T-helper 22 cell (primary cell): ENCODE measurements at places on chromosomes 1 and 21.

- no peak for DNase-seq
Measured at GRCh38 chr1:219506936-219507335, 106.0 kb downstream of the ZC3H11B start.

DNA sequence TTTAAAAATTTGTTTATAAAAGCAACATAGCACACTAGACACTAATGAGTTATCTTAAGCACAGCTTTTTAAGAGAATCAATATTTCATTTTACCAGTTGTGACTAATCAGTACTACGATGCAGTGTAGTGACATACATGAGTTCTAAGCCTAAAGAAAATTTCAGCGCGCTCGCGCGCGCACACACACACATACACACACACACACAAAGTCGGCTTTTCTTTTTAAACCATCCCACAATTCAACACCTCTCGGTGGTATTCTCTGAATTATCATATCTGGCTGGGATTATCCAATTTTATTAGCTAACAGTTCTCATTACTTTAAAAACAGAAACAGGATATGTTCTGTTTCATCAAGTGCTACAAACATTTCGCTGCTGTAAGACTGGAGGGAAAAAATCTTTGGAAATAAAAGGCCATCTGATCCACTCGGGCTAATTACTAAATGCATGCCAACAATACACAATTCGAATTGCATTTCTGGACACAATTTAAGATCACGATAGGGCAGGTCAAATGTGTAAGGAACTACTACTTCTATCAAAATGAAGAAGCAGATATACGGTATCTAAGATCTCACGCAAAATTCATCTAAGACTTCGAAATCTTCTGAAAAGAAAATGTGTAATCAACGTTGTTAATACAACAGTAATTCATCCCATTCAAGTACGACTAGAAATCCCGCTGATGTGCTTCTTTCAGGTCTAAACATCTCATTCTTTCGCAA is 1.2 kb downstream of the TUT4 start:
- no peak for DNase-seq

GRCh38 chr1:40034869-40035268 is 5.7 kb upstream of the CAP1 start:
- no peak for DNase-seq

- no peak for DNase-seq
Measured at GRCh38 chr1:54273092-54273794, 73.3 kb downstream of the MRPL37 start.

DNA sequence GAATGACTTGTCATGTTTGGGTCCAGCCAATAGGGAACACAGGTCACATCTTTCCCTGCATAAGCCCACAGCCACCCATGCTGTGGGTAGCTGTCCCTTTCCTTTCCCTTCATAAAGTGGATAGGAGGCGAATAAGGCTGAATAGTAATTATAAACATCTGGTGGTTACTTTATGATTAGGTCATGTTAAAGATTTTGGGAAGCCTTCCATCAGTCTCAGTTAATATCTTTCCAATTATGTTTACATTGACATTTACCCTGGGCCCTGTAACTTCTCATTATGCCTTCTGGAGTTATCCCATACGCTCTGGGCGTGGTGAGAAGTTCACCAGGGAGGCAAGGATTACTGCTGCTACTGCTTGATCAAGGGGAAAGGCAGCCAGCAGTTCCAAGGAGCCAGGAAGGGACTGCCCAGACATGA is 197.2 kb downstream of the HLX start:
- DNase-seq: no peak

DNA sequence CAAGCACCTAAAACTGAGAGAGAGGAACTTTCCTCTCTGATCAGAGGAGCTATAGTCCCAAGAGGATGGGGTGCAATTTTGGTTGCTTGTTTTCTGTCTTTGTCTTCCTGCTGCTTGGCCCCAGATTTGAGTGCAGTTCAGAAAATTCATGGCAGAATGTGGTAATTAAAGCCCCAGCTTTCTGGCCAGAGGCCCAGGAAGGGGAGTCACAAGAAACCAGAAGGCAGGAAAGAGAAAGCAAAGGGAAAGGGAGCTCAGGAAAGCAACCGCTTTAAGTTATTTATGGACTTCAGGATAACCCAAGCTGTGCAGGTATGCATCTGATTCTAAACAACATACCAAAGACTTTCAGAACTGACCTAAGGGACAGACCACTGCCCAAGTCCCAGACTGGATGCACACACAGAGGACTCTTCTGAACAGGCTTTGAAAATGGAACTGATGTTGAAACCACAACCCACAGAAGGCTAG is 88.8 kb downstream of the ST3GAL3 start:
- DNase-seq: no peak

DNA sequence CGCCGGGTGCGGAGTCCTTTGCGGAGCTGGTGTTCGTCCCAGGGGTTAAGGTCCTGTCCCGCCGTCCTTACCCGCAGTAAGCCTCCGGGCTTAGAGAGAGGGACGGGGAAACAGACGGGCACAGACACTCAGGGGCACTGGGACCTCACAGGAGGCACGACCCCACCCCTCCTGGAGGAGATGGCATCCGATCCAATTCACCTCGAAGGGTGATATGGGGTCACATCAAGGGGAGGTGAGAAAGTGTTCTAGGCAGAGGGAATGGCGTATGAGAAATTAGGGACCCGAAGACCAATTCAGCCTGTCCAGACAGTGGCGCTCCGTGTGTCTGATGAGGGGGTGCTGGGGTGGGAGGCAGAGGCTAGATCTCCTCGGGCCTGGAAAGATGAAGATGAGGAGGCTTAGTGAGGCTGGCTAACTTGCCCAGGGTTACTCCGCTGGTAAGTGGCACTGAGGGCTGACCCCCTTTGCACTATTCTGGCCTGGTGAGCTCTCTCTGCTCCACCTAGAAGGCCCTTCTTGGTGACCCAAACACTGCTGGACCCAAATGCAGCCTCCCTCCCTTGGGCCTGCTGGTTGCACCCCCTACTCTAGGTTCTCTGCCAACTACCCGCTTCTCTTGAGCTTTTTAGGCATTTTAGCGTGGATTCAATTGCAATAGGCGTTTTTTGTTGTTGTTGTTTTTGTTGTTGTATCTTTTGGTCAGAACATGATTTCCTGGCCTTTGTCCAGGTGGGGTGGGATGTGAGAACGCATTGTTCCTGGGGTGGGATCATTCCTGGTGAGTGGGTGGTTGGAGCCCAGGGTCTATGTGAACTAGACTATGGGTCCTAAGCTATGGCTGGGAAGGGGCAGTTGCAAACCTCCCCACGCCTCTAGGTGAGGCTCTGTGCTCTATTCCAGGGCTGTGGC is 12.3 kb downstream of the BTBD19 start:
- DNase-seq: no peak

DNA sequence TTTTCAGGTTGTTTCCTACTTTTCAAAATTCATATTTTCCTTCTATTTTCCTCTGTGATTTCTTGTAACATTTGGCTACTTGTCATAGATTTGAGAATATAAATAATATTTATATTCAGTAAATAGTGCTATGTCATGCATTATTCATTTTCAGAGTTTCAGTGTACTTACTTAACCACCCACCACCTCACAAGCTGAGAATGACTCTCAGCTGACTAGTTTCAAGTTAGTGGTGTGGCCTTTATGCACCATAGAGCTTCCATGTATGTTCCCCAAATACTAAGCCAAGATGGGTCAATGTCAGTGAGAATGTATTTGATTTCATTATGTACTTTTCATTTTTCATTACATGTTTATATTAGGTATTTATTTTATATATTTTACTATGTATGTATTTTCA is 56.9 kb upstream of the RGS1 start:
- DNase-seq: no peak

DNA sequence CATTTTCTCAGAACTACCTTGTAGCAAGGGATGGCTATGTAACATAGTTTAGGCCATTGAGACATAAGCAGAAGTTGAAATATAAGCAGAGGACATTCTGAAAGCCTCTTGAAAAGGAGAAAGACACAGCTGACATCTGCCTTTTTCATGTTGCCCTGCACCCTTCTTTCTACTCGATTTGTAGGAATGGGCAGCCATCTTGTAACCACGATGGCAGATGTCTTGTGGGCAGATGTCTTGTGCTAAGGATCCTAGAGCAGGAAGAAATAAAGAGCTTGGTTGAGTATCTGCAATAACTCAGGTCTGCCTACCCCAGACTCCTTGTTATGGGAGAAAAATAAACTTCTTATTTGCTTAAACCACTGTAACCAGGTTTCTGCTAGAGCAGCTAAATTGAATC is 351.0 kb downstream of the PDE4B start:
- DNase-seq: no peak

DNA sequence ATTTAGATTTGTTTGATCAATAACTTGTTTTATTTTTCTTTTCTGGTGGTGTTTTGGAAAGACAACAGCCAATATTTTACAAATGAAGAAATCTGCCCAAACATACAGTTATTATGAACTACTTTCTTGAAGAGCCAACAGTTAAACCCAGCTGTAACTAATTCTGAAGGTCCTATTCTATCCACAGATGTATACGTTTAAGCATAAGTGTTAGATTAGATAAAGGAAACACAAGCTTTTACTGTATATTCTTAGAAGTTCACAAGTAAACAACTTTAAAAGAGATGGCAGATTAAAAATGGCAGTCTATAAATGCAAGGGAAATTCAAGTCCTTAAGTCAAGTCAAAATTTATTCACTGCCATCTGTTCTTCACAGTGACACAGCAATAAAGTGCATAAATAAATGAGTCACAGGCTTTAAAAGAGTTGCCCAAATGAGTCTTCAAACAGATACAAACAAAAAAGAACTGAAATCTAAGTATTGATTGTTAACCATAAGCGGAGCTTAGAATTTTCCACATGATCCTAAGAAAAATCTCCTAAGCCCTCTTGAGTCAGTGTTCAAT is 49.9 kb upstream of the KCNH1 start:
- DNase-seq: no peak

DNA sequence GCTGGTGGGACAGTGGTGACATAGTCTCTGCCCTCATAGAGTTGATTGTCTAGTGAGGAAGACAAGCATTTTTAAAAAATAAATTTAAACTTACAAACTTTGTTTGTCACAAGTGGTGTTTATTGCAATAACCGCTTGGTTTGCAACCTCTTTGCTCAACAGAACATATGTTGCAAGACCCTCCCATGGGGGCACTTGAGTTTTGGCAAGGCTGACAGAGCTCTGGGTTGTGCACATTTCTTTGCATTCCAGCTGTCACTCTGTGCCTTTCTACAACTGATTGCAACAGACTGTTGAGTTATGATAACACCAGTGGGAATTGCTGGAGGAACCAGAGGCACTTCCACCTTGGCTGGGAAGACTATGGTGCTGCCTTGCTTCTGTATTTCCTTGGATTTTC is 58.4 kb downstream of the LAMC2 start:
- DNase-seq: no peak

DNA sequence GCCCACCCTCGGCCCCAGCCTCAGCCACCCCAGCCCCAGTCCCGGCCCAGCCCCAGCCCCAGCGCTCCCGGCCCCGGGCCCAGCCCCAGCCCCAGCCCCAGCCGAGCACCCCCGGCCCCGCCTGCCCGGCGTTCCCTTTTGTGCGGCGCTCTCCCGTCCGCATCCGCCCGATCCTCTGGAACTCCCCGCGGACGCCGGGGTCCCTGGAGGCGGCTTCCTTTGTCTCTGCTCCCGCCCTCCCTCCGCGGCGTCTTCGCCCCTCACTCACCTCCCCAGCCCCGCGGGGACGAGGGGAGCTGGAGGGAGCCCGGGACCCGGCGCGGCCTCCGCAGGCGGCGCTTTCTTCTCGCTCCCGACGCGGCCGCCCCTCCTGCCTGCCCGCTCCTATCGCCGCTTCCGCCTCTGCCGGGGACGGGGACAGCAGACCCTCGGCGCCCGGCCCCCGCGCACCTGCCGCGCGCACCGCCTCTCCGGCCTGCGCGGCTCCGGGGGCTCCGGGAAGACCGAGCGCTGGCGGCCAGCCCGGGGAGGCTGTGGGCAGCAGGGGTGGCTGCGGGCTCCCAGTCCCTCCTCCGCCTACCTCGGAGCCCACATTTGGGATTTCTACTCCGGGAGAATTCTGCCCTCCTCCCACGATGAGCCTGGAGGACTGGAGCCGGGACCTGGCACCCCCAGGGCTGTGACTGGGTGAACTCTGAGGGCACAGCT is 14.0 kb downstream of the AGRN start:
- DNase-seq: no peak

DNA sequence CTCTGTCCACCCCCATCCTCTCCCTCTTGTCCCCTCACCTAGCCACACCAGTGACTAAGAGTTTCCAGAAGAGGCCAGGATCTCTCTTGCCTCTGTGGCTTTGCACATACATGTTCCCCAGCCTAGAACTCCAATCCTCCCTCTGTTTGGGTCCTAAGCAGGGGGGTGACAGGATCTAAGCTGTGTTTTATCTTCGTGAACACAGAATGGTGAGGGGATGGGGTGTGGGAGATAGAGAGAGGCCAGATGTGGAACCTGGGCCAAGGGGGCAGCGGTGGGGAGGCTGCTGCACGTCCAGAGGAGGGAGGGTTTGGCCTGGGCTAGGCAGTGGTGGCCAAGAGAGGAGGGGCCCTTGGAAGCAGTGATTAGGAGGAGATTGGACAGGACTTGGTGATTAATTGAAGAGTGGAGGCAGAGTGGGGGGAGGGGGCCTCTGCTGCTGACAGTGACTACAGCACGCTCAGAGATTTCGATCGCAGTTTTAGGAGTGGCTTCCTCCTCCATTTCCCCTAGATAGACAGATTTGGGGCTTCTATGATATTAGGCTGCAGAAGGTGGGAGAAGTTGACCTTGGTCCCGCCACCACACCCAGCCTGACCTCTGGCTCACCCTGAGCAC is 17.1 kb upstream of the ADGRB2 start:
- DNase-seq: no peak

- no peak for DNase-seq
Measured at GRCh38 chr1:17611991-17612390, 72.5 kb downstream of the ARHGEF10L start.

DNA sequence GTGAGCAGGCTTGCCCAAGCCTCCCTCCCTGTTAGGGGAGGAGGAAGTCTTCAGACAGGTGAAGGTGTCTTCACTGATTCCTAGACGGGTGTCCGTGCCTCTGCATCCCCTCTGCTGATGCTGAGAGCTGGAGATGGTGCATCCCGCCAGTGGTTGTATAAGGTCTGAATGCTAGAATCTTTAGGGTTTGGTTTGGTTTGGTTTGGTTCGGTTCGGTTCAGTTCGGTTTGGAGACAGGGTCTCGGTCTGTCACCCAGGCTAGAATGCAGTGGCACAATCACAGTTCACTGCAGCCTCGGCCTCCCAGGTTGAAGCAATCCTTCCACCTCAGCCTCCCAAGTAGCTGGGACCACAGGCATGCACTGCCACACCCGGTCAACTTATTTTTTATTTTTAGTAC is 153.6 kb downstream of the PGBD5 start:
- DNase-seq: no peak

DNA sequence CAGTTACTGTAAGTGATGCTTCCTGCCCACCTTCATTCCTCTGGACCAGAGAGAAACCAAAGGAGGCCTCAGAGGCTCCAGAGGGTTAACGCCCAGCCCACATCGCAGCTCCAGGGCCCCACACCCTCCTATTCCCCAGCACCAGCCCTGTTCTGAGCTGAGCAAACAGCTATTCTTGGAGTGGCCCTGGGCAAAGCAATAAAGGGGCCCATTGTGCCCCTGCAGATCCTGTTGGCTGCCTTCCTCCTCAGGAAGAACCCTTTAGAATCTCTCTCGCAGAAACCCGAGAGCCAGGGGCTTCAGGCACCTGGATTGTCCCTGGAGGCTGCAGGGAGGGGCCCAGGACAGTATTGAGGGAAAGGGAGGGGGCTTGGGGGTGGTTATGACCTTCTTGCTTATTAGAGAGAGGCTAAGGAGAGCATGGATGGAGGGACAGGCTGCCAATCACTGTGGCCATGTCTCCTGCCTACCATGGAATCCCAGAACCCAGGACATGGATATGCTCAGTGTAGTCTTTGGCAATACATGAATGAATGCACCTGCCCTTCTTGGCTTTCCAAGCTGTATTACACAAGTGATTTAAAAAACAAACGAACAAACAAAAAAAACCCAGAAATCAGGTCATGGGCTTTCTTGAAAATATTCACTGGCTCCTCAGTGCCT is 9.2 kb downstream of the PADI2 start:
- DNase-seq: no peak
